ENCODE measurements at places on chromosomes 6 and 20. TPM values are rescaled to one million over a fixed set of nuclear protein-coding genes. Genes with fewer than 3 reads are reported as not detected.
A peak's percentile ranks its signal among the peaks of the same experiment; 100 is the strongest.

The OPN5 gene
- total RNA-seq: not detected

The PAK5 gene
- total RNA-seq: not detected

The SMPD2 gene
- total RNA-seq: 23.9 TPM

The RAMACL gene
- total RNA-seq: 0.31 TPM

The GCNT2 gene
- total RNA-seq: 0.79 TPM

GRCh38 chr6:45667300-45667699 is 289.6 kb upstream of the SUPT3H start:
- DNase-seq: no peak

- no peak for DNase-seq
These were observed 890.8 kb upstream of the MAP3K7 start for GRCh38 chr6:91477688-91478087.

DNA sequence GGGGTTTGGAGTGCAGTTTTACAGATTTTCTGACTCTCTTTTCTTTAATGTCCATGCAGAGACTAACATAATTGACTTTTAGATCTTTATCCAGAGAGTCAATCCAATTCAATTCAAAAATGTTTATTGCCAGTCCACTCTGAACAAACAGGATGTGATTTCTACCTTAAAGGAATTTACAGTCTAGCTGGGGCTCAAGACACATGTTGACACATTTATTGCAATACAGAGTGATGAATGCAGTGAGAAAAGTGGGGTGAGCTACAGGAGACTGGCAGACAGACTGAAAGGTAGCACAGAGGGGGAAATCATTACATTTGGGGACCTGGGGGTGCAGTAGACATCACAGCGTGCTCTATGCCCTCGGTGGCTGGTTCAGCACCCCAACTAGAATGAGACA is 193.9 kb downstream of the SLC24A3 start:
- DNase-seq: no peak

- no peak for DNase-seq
These were observed 11.1 kb downstream of the CRISP1 start for GRCh38 chr6:49855221-49855620.

DNA sequence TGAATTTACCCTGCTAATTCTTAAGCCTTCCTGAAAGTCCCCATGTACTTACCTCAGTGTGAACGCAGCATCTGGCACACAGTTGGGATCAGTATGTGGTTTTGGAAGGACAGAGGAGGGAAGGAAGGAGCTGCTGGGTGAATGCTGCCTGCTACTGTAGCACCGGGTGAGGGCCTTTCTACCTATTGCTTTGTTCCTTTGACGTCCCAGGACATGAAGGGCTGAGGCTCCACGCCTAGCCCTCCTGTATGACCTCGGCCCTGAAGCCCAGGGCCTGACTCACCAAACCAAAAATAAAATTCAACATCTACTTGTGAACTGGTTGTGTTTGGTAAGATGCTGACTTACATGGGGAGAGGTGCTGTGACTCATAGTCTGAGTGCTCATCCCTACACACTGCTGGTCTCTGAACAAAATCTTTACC is 51.1 kb downstream of the ARID1B start:
- no peak for DNase-seq

DNA sequence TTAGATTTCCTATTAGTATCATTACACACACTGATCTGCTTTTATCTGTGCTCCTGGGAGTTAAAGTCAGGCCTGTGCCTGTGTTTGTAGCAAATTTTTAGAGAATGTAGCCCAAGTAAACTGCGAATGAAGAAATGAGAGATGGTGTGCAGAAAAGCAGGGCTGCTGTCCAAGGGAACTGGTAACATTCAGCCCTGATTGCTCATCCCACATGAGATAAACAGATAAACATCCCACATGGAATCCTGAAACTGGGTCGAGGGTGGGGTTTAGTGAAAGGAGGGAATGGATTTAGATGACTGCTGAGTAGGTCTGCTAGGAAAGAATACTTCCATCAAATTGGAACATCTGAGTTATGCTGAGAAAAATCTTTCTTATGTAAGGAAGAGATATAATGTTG is 69.1 kb downstream of the GRIK2 start:
- DNase-seq: no peak

- peak; percentile 33 for DNase-seq
These were observed 44.0 kb upstream of the ZBTB24 start for GRCh38 chr6:109526905-109527628.

DNA sequence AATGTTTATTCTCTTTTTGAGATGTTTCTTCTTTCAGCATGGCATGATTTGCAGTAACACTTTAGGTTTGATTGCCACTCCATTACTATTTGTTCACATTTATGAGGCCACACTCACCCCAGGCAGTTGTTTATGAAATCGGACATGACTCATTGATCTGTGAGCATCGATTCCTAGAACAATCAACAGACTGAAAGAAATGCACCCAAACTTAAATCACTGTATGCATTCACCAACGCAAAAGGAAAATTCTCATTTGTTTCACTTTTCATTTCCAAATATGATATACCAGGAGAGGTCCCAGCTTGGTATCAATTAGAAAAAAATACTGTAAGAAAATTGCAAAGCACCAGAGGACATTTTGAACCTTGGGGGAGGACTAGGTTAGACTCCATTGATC is 5.4 kb upstream of the GJA10 start:
- DNase-seq: no peak

DNA sequence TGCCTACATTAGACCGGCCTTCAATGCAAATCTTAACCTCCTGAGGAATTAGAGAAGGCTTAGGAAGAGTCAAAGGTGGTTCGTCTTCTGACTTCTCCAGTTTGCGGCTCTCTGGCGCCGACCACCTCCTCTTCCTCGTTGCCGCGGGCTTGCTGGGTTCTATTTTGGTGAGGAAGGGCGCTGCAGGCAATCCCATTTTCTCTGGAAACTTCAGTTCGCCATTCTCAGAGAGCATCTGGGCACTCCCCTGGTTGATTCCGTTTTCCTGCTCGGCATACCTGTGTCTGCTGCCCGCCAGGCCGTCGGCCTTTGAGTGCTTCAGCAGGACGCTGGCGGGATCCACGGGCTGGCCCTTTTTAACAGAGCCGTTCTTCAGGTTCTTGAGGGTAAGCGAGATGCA is 67.9 kb downstream of the GMPR start:
- DNase-seq: no peak

DNA sequence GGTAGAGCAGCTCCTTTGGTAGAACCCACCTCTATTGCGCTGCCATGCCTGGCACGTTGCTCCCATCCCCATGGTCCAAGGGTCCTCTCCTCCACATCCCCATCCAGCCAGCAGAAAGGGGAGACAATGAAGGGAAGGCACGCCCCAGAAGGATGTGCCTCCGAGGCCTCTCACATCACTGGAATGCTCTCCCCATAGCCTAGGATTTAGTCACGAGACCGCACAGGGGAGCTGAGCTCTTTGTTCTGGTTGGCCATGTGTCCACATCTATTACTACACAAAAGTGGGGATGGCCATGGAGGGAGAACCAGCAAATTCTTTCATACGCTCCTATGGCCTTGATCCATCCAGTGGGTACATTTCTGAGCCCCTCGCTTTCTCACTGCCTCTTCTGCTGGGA is 60.5 kb upstream of the SALL4 start:
- DNase-seq: no peak

- no peak for DNase-seq
These were observed 62.5 kb downstream of the EPB41L2 start for GRCh38 chr6:131000544-131000943.

GRCh38 chr20:1108437-1108920 is 9.9 kb upstream of the PSMF1 start:
- DNase-seq: peak; percentile 24

DNA sequence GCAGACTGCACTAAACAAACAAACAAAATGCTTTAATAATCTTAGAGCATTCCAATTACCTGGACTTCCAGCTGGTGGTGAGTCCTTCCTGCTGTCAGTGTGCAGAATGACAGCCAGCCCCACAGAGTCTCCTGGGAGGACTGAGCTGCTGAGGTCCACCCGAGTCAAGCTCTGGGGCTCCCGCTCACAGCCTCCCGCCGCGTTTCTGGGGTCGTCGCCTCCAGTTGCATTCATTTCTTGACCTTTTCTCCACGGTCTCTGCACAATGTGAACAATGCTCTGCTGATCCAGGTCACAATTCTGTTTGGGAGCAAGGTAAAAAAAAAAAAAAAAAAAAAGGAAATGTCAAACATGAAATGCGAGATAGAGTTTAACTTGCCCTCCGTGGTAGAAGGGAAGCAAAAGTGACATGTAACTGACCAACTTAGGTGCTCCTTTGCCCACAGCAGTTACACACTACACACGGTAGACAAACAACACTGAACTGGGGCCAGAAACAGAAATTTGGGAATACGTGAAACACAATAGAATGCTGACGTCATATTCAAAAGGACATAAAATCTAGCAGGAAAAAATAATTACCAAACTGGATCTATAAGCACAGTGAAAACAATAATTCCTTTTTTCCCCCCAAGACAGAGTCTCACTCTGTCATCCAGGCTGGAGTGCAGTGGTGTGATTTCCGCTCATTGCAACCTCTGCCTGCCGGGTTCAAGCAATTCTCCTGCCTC is 464.9 kb downstream of the PRKN start:
- no peak for DNase-seq

DNA sequence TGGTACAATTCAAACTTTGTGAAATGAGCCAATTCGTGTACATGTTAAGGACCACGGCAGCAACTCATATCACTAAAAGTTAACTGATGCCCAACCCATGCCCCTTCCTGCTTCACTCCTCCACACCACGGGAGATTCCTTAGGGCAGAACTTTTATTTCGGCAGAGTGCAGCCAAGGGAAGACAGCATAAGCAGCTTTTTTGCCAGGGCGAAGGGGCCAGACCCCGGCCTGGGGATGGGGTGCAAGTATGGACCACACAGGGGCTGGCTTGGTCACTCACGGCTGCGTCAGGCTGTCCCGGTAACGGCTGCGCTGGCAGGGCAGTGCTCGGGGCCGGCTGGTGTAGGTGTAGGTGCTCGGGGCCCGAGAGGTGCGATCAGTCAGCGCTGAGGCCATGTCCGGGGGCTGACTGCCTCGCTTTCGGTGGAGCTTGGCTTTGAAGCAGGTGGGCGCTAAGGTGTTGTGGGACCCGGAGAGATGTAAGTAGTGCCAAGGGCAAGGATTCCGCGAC is 792 bp downstream of the RSPH3 start:
- no peak for DNase-seq

GRCh38 chr20:3420211-3420707 is 12.8 kb upstream of the DNAAF9 start:
- DNase-seq: no peak

Data from CD8-positive, alpha-beta T cell (primary cell).